Foreskin keratinocyte (primary cell): ENCODE measurements at places on chromosomes 13 and 19. TPM values are rescaled to one million over a fixed set of nuclear protein-coding genes. Genes with fewer than 3 reads are reported as not detected.

GRCh38 chr13:97215325-97215724 lies 6.8 kb upstream of the MBNL2 start:
- no peak for DNase-seq

Gene RTBDN
- polyA plus RNA-seq = not detected in 2 replicates

Gene CBLC
- polyA plus RNA-seq = 46.3 and 46.9 TPM in 2 replicates

DNA sequence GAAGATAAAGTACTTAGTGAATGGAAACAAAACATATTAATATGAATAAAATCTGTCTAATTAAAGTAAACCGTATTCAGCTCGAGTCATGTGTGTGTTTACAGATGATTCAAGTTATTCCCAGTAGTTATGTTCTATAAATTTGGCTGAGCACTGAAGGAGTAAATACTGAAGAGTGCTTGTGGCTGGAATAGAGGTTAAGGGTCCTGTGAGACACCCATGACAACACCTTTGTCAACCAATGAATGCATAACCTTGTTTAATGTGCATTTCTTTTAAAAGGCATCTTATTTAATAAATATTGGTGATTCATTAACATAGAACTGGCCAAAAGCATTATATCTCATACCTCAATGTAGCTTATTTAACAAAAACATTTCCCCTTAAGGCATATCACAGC lies 577.8 kb upstream of the SLITRK5 start:
- DNase-seq = no peak

DNA sequence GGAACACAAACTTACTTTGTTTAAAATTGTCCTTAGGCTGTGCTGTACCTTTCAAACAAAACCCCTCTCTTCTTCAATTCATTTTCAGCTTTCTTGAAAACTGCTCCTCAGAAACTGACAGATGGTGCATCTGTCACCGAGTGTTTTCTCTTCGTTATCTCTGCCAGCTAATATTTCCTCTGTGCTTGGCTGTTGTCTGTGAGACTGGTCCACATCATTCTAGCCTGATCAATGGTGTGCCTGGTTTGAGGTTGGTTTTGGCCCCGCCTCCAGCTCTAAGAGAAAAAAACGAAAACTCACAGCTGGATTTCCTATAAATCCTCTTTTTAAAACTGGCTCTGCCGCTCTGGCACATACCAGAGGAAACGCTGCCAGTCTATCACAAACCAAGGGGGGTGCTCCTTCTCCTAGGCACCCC lies 79.7 kb downstream of the STARD13 start:
- DNase-seq = no peak

DNA sequence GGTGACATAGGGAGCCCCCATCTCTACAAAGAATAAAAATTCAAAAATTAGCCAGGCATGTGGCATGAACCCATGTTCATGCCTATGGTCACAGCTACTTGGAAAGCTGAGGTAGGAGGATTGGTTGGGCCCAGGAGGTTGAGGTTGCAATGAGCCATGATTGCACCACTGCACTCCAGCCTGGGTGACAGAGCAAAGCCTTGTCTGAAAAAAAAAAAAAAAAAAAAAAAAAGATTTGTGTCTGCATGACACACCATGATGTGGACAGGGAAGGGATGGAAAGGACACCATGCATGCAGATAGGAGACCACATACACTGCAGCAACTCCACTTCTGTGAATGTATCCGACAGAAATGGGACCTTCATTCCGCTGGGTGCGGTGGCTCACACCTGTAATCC lies 34.0 kb upstream of the HOMER3 start:
- DNase-seq = peak; percentile 72

- DNase-seq = peak; percentile 59
Observed at GRCh38 chr19:45667620-45668341, at the start of gene GIPR. Gene GIPR (plus strand): TSS chr19:45668221. CDS start chr19:45669521, 1,300 bp downstream.

- DNase-seq = no peak
Observed at GRCh38 chr13:81142306-81142999, 801.5 kb upstream of the SPRY2 start.

DNA sequence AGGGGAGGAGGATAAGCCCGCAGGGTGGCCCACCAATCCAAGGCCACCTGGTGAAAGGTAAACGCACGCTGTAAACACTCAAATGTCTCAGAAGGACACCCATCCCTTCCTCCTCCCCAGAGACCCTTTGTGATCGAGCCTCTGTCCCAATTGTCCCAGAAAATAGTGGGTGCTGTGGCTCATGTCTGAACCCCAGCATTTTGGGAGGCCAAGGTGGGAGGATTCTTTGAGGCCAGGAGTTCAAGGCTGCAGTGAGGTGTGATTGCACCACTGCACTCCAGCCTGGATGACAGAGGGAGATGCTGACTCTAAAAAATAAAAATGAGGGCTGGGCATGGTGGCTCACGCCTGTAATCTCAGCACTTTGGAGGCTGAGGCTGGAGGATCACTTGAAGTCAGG lies 3.1 kb upstream of the ABHD17A start:
- DNase-seq = no peak

DNA sequence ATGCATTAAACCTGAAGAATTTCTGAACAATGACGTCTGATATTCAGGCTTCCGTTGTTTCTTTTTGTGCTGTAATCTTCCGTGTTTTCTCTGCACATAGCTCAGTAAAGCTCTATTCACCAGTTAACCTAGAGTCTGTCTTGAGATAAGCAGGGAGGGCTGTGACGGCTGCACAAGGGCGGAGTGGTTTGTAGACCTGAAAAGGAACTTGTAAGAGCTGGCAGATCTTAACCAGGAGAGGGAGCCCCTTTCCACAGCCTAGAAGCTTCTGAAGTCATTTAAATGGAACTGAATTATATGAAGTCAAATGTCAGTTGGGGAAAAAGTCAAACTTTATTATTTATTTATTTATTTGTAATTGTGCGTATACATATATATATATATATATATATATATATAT lies 27.5 kb downstream of the DPRX start:
- DNase-seq = no peak

Gene PEX11G
- 2.3 and 3.3 TPM in 2 replicates for polyA plus RNA-seq

- DNase-seq = no peak
Observed at GRCh38 chr13:50055454-50055853, 40.2 kb downstream of the KCNRG start.

- no peak for DNase-seq
Observed at GRCh38 chr19:8324186-8325050, 3.1 kb downstream of the RPS28 start.

Gene PIP5K1C
- 10.0 and 11.6 TPM in 2 replicates for polyA plus RNA-seq

GRCh38 chr13:27638521-27638920 lies 16.8 kb downstream of the POLR1D start:
- peak; percentile 34 for DNase-seq

Gene C13orf42
- polyA plus RNA-seq = not detected in 2 replicates

Gene ZNF536
- polyA plus RNA-seq = not detected in 2 replicates

Gene GPC5
- not detected in 2 replicates for polyA plus RNA-seq

Gene UGGT2
- polyA plus RNA-seq = 4.0 and 5.1 TPM in 2 replicates

Gene CYP4F3
- 0.02 and 0.03 TPM in 2 replicates for polyA plus RNA-seq

Gene IGLON5
- polyA plus RNA-seq = not detected in 2 replicates

Gene ZNF426
- polyA plus RNA-seq = 2.0 TPM in 2 replicates

GRCh38 chr19:10929402-10929794 lies 787 bp downstream of the TIMM29 start:
- no peak for DNase-seq

DNA sequence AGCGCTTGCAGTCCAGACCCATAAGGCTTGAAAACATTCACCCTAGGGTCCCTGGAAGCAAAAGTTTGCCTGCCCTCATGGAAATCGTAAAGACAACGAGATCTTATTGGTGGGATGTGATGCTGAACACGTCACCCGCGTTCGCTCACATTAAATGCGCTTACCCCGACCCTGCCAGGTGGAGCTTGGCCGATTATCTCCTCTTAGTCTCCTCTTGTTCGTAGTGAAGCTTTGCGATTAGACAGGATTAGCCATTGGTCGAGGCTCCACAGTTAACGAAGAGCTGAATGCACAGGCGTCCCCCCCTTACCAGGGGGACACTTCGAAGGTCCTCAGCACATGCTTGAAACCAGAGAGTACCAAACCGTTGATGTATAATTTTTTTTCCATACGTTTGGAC lies 16.0 kb upstream of the KDM4B start:
- no peak for DNase-seq

GRCh38 chr13:24307211-24308067 lies 1.9 kb upstream of the C1QTNF9 start:
- DNase-seq = no peak
